ENCODE measurements at places on chromosomes 3 and 15.

DNA sequence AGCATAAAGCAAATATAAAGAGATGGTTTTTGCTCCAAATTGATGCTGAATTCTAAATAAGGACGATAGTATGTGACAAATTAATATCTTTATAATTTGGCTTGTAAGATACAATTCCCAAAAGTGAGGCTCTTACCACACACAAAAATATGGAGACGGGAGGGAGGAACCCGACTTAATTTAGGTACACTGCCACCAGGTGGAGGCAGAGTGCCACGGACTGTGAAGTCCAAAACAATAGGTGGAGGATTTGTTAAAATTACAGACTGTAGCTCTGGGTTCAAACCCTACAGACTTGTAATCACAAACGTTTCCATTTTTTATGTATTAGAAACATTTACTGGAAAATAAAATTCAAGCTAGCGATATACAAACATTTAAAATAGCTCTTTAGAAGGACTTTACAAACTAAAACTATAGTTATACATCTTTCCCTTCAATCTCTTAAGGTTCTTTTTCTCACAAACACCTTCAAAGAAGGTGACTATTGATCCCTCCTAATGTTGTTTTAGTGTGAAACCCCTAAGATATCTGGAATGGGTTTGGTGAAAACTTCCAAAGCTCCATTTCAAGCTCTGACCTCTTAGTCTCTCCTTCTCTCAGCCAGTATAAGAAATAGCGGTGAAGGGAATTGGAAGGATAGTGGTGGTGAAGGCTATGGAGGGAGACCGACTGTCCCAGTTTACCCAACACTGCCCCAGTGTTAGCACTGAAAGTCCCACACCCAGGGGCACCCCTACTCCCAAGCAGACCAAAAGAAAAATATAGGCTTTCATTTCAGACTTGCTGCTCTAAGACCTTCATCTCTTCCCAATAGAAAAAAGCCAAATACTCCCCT is 89.7 kb downstream of the AQP9 start:
- peak; percentile 32 for DNase-seq

GRCh38 chr3:108724101-108724500 is 33.1 kb downstream of the RETNLB start:
- DNase-seq, result no peak

DNA sequence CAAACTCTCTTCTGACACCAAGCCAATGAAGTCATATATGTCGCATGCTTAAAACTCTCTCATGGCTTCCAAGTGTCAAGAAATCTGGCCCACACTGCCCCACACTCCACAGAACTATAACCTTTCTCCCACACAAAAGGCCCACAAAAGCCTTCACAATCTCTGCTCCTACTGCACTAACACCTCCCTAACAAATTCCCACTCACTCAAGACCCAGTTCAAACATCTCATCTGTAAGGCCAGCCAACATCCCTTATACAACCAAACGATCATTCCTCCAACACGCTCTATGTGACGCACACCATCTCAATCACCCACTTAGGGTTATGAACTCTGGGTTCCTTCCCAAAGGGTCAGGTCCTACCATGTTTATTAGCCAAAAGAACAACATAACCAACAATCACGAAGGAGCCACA is 13.5 kb downstream of the TBC1D2B start:
- no peak for DNase-seq

DNA sequence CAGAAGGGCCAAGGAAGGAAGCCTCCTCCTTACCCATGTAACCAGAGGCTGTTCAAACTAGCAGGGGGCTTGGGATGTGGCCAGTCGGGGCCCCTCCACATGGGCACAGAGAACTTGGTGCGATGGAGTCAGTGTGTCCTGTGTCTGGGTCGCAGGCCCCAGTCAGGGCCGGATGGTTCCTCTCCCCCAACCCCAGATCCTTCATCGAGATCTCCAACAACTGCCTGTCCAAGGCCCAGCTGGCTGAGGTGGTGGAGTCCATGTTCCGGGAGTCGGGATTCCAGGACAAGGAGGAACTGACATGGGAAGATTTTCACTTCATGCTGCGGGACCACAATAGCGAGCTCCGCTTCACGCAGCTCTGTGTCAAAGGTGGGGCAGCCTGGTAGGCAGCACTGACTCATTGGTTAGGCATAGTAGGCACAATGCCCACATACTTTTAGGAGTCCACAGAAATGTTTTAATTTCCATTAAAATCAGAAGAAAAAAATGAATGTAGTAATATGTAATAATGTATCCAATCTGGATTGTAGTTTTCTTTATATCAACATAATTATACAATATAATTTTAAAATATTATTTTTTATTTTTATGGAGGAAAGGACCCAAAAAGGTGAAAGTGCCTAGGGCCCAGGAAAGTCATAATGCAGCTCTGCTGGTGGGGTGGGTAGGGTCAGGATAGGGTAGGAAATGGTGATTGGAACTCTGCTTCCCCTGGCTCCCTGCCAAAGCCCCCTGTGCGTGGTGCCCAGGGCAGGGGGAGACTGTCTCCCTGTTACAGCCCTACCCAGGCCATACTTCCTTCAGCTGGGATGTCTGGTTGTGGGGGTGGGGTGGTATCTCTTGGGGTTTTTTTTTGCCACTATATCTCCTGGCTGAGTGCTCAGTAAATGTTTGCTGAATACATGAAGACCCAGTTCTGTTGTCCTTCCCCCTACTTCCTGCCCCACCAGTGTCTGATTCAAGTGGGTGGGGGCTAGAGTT is 18.6 kb downstream of the DUOX1 start:
- DNase-seq, result no peak

GRCh38 chr3:59180006-59180405 is 130.2 kb upstream of the CFAP20DC start:
- no peak for DNase-seq
